ENCODE measurements at places on chromosomes 4 and X. TPM values are rescaled to one million over a fixed set of nuclear protein-coding genes. Genes with fewer than 3 reads are reported as not detected.

MAP3K15 gene
- 0.13 TPM for total RNA-seq

DNA sequence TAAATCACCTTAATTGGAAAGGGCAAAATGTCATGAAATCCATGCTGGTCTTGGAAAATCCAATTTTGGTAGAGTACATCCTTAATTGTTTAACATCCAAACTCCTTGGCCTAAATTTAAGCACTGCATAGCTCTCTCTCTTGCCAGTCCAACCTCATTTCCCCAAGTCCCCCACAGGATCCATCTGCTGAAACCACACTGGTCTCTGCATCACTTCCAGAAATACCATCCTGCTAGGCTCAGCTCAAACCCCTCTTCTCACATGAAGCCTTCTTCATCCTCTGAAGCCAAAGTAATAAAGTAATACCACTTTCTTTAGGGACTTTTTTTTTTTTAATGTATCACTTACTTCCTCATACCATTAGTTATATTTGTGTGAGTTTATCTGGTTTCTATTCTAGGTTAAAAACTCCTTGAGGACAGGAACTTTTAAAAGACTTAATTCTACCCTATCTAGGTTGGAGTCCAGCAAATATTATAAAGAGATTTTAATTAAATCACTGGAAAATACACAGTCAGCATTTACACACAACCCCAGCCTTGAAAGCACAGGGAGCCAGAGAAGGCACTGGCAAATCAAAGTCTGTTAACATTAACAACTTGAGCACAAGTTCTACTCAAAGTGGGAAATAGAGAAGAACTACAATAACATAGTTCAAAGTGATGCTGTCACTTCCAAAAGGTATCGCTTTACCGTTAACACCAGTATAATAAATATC lies 16.7 kb upstream of the KLF3 start:
- DNase-seq: no peak

- DNase-seq: no peak
These were observed 235.3 kb upstream of the SFRP2 start for GRCh38 chr4:154024097-154024694.

FSTL5 gene
- not detected for total RNA-seq

DNA sequence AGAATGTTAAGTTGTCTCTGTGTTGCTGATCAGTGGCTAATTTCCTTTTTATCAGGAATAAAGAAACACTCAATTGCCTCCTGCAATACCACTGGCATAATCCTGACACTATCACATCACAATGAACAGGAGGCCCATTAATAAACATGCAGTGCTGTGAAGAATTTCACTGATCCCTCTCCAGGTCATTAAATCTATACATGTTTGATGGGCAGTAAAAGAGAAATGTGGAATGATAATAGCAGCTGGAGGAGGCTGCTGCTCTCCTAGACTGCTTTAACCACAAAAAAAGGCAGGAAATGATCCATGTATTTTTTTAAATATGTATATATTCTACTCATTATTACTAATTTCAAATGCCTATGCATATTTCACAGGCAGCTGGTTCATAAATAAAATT lies 202.1 kb downstream of the CENPC start:
- no peak for DNase-seq

DNA sequence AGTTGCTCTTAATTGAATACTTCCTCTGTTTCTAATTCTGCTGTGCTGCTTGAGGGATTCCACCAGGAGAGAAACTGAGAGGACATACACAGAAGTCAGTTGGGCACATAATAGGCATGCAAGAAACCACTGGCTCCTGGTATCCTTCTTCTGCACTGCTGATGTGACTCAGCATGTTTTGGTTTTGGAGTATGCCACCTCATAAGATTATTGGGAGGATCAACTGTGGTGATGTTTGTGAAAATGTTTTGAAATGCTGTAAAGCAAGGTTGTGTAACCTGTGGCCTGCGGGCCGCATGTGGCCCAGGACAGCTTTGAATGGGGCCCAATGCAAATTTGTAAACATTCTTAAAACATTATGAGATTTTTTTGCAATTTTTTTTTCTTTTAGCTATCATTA lies 119.6 kb downstream of the GATB start:
- no peak for DNase-seq

- no peak for DNase-seq
These were observed 163.4 kb downstream of the BANK1 start for GRCh38 chr4:101953949-101954348.
